ENCODE measurements at places on chromosomes 2 and 18.
A peak's percentile ranks its signal among the peaks of the same experiment; 100 is the strongest.

GRCh38 chr18:26813043-26813442 lies 52.5 kb downstream of the AQP4 start:
- peak; percentile 45 for DNase-seq

- DNase-seq, result peak; percentile 70
Observed at GRCh38 chr2:176079831-176080539, 3.8 kb downstream of the EVX2 start.

- peak; percentile 10 for DNase-seq
Observed at GRCh38 chr2:27737676-27738348, 33.7 kb upstream of the MRPL33 start.

- DNase-seq, result no peak
Observed at GRCh38 chr2:68714866-68715265, 19.7 kb upstream of the ARHGAP25 start.

DNA sequence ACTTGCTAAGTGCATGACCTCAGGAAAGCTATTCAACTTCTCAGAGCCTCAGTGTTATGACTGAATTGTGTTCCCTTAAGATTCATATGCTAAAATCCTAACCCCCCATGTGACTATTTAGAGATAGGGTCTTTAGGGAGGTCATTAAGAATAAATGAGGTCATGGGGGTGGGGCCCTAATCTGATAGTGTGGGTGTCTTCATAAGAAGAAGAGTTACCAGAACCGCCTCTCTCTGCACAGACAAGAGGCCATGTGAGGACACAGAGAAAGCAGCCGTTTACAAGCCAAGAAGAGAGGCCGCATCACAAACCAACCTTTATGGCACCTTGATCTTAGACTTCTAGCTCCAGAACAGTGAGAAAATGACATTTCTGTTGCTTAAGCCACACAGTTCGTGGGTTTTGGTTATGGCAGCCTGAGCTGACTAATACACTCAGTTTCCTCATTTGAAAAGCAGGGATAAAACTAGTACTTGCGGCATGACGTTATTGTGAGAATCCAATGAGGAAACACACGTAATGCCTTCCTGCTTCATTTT lies 9.9 kb downstream of the SH2D6 start:
- DNase-seq, result no peak

- DNase-seq, result no peak
Observed at GRCh38 chr18:11096411-11096810, 53.0 kb downstream of the PIEZO2 start.

Data from H4 (cell line).